ENCODE measurements at places on chromosomes 13 and 19.

GRCh38 chr13:39322836-39323585, 280.0 kb downstream of the LHFPL6 start:
- no peak for DNase-seq

- DNase-seq = no peak
Observed at GRCh38 chr13:31036731-31037695, 104.6 kb downstream of the TEX26 start.

DNA sequence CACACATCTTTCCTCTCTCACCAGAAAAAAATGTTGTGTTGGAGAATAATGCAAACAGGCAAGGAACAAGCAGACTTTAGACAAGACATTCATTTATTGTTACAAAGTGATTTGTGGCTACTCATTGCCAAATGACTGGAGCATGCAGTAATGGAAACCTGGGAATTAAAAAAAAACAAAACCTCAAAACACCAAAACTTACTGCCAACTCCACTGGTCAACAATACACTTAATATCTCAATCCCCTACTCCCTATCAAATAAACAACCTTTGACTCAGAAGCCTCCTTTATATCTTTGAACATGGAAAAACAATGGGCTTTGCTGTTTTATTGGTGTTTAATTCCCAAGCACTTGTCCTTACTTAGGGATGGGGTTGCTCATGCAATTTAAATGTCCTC, 112.8 kb downstream of the POSTN start:
- no peak for DNase-seq

GRCh38 chr19:20912973-20913372, 10.1 kb upstream of the ZNF85 start:
- no peak for DNase-seq

GRCh38 chr19:804419-805165, 7.3 kb downstream of the PTBP1 start:
- DNase-seq = no peak

- DNase-seq = no peak
Observed at GRCh38 chr13:76647550-76647949, 238.7 kb downstream of the KCTD12 start.

DNA sequence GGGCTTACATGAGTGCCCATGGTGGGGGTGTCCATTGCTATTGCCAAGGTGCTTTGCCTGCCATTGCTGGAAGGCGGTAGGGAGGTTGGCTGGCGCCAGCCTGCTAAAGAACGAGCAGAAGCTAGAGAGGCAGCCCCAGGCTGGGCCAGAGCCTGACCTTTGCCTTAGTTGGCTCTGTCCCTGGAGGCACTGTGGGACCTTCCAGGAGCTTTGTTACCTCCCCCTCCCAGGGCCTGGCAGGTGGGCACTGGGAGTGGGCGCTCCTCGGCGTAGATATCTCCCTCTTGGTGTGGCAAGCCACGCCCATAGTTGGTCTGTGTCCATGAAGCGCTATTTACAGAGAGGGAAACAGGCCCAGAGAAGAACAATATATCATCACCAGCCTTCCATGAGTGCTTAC, 2.3 kb upstream of the SLC25A42 start:
- DNase-seq = no peak

GRCh38 chr13:87906411-87906810, 235.2 kb downstream of the SLITRK5 start:
- DNase-seq = no peak

- DNase-seq = no peak
Observed at GRCh38 chr19:56294549-56294948, 20.1 kb downstream of the ZSCAN5A start.

GRCh38 chr19:35205733-35206323, 22.7 kb downstream of the FAM187B start:
- DNase-seq = no peak
